ENCODE measurements at places on chromosomes 2 and 18. TPM values are rescaled to one million over a fixed set of nuclear protein-coding genes. Genes with fewer than 3 reads are reported as not detected.

Gene IGFBP2
- 338 TPM for polyA plus RNA-seq

Gene MC5R
- polyA plus RNA-seq: not detected

Gene OSR1
- polyA plus RNA-seq: 45.7 TPM

Gene CPS1
- 145 TPM for polyA plus RNA-seq

Gene MAP3K19
- not detected for polyA plus RNA-seq

Gene LYG2
- not detected for polyA plus RNA-seq

- DNase-seq: no peak
Measured at GRCh38 chr2:34003795-34004194, 404.7 kb upstream of the FAM98A start.

GRCh38 chr2:195536906-195537305 lies 120.1 kb upstream of the SLC39A10 start:
- DNase-seq: no peak

GRCh38 chr2:205771031-205771430 lies 88.7 kb downstream of the NRP2 start:
- peak; percentile 58 for DNase-seq

GRCh38 chr2:43276266-43276941 lies 50.0 kb upstream of the ZFP36L2 start:
- DNase-seq: no peak

DNA sequence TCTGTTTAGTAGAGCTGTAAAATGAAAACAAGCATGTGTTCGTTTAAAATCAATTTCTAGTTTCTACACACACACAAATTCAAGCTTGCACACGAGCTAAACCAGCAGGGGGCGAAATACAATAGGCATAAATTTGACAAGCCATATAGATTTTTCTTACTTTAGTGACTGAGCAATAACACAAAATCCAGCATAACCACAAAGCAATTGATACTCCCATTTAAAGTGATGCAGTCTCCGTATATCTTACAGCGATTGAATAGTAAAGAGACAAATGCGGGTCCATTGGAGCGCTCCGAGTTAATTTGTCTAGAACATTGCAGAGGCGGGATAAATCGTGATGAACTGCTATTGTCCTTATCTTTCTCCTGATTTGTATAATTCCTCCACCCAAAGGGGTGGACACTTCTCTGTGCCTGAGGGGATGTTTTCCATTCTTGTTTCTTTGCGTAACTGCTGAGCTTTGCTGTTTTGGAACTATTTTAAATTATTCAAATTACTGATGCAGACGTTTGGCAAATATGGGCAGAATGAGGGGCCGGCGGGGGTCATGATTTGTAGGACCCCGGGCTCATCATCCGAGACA lies 1.2 kb upstream of the AFTPH start:
- peak; percentile 87 for DNase-seq

- DNase-seq: peak; percentile 24
Measured at GRCh38 chr2:9914384-9915065, 37.0 kb upstream of the GRHL1 start.

DNA sequence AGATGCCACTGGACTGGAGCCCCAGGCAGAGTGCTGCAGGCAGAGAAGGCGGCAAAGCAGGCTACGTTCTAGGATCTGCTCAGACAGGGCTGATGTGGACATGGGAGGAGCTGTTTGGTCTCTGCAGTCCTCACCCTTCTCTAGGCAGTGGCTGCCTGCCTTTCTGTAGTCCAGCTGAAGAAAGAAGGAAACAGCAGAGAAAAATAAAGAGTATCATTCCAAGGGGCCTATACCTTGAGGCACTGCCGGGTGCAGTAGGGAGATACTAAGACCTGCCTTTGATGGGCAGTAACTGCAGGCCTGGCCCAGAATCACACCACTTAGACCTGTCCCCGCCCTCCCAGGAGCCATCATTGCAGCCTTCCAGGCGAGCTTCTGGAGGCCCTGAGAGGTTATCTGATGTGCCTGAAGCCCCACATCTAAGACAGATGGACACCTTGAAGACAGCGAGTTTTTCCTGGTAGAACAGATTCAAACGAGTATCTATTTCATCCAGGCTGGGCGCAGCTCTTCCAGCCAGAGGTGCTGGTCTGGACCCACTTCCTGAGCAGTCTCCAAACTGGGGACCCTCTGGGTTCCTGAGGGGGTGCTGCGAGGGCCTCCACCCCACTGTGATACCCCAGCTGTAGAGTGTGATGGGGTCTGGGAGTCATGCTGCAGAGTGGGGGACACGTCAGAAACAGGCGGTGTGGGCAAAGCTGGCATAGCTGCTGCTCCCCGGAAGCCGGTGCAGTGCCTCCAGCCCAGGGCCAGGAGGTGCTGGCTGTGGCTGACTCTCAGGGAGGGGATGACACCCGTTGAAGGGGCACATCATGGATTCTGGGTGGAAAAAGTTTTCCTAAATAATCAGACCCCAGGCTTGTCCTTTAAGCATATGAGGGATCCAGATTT lies 87.3 kb upstream of the OTOS start:
- no peak for DNase-seq

DNA sequence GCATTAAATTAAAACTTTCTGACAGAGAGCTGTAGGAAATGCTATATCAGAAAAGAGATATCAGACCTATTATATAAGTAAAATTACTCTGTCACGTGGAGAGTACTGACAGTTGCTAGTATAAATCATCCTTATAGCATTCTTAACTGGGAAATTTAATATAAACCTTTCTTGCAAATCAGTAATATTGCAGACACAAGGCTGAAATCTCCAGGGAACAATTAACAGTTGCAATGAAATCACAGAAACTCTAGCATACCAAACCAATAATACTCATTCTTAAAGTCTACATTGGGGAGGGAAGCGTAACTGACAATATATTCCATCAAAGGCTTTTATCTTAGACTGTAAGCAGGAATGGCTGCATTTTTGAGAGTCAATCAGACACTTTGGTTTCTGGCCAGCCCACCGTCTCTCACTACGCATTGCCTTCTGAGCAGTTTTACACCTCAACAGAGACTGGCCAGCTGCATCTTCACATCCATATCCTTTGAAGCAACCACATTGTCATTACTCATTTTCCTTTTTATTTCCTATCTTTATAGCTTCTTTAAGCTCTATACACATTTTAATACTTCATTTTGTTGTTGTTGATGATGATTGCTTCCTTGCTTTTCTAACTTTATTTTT lies 536.0 kb upstream of the CDH2 start:
- no peak for DNase-seq

- no peak for DNase-seq
Measured at GRCh38 chr2:8983571-8983970, 19.9 kb downstream of the MBOAT2 start.

- DNase-seq: no peak
Measured at GRCh38 chr18:10460414-10461018, 6.1 kb downstream of the APCDD1 start.

DNA sequence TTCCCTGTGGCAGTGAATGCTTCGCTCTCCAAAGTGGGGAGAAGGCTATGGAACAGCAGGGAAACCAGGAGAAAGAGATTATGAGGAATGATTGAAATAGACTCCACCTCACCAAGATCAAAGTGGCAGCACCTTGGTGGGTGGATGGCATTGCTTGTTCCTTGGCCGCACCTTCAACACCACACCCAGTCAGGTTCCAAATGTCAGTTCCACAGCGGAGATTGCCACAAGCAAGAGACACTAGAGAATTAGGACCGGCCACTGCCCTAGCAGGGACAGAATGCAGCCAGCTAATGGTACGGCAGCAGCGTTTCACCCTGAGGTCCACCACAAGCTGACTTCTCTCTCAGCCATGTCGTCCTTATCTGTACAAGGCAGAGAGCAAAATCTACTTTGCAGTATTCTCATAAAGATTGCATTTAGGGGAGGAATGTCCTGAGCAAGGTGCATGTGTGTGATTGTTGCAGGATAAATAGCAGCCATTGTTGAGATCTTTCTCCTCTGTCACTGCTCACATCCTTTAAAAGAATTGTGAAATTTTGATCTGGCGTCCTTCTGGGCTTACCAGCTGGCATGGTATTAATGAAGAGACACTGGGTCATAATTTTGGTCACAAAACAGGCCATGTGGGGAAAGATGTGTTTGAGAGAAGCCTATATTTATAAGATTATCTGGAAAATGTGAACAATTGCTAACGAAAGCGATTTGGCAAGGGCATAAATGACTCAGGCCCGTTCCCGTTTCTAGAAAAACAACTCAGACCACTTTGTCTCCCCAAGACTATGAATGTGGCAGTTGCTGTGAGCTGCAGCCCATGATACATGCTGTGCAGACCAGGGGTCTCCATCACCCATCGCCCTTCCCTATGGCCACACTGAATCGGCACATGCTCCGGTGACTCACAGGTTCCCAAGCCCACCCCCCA lies 228.6 kb upstream of the ID2 start:
- DNase-seq: no peak

- DNase-seq: no peak
Measured at GRCh38 chr2:112646102-112646719, 472 bp downstream of the SLC20A1 start.

All from hepatocyte (in vitro differentiated cells).